ENCODE measurements at places on chromosomes 16 and 17.

- DNase-seq: no peak
Measured at GRCh38 chr16:84330685-84331050, 36.0 kb downstream of the WFDC1 start.

GRCh38 chr17:4304417-4305027 lies 40.7 kb upstream of the ANKFY1 start:
- peak; percentile 51 for DNase-seq

GRCh38 chr17:71870546-71870862 lies 250.3 kb upstream of the SOX9 start:
- DNase-seq: no peak

DNA sequence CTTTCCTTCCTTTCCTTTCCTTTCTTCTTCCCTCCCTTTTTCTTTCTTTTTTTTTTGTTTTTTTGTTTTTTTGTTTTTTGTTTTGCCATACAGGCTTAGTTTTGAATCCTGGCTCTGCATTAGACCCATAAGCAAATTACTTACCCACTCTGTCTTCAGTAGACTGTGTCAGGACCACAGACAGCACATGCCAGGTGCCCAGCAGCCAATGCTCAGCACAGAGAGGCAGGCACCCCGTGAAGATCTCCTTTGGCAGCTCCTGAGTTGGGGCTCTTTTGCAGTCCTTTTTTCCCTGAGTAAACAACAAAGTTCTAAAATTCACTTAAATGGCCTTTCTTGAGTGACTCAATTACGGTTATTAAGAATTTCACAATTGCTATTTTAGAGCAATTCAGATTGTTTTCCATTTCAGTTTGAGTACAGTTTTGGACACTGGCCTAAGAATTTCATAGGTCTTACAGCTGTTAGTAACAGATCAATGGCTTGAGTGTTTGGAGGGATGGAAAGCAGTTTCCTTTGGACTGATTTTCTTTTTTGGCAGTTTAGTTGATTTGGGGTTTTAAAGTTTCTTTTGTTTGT lies 26.2 kb upstream of the SLC5A11 start:
- no peak for DNase-seq

GRCh38 chr17:56926704-56927103 lies 12.9 kb upstream of the TRIM25 start:
- no peak for DNase-seq

DNA sequence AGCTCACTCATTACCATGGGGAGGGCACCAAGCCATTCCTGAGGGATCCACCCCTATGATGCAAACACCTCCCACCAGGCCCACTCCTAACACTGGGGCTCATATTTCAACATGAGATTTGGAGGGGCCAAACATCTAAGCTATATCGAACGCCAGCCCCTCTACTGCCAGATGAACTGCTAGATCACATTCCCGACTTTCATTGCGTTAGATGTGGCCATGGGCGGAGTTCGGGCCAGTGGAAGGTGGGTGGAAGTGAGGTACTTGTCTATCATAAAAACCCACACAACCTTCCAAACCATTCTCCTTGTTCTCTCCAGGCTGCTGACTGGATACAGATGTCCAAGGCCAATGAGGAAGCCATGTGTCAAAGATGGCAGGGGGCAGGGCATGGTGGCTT lies 27.0 kb upstream of the ANKRD40CL start:
- DNase-seq: no peak

DNA sequence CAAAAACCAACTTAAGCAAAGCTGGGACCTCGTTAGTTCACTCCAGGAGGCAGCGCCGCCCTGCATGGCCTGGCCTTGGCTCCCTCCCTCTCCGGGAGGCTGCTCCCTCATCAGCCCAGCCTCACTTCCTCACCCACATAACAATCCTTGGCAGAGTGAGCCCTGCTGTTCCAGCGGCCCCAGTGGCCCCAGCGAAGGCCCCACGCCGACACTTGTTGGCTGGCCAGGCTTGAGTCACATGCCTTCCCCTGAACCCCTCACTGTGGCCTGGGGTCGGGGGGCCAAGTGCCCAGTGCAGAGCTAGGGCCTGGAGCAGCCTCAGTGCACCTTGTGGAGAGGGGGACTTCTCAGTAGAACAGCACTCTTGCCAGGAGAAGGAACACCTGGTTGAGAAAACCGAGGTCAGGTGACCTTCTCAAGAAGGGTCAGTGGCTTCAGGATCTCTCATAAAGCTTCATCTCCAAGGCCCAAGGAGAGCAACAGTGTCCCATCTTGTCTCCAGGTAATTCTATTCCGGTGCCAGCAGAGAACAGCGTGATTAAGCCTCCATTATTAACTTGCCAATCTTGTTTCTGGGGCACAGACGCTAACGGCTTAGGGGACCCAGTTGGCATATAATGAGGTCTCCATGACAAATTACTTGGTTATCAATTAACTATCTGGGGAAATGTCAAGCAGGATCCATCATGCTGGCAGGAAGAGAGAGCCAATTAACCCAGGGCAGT lies 26.8 kb downstream of the ENDOV start:
- DNase-seq: no peak

DNA sequence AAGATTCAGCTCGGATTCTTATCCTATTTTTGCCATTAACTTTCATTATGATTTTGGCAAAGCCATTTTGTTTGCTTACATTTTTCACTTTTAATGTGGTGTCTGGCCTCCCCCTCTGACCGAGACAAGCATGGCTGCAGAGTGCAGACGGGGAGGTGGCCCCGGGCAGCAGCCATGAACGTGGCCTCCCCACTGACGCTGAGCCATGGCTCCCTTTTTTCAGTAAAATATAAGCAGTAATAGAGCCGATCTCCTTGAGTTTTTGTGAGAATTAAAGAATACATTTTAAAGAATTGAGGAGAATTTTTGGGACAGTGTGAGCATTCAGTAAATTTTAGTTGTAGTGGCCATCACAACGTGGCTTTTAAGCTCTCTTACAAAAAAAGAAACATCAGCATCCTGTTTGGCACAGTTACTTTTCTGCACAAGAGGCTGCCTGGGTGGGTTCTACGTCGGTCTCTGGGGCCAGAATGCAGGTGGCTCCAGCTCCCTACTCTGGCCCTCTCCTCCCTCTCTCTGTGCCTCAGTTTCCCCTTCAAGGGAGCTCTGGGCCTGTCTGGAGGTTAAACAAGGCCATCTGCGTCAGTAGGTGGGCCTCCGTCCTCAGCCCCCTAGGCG lies 68.8 kb upstream of the ZNF750 start:
- DNase-seq: no peak

- DNase-seq: no peak
Measured at GRCh38 chr16:52748741-52749140, 201.8 kb upstream of the TOX3 start.

DNA sequence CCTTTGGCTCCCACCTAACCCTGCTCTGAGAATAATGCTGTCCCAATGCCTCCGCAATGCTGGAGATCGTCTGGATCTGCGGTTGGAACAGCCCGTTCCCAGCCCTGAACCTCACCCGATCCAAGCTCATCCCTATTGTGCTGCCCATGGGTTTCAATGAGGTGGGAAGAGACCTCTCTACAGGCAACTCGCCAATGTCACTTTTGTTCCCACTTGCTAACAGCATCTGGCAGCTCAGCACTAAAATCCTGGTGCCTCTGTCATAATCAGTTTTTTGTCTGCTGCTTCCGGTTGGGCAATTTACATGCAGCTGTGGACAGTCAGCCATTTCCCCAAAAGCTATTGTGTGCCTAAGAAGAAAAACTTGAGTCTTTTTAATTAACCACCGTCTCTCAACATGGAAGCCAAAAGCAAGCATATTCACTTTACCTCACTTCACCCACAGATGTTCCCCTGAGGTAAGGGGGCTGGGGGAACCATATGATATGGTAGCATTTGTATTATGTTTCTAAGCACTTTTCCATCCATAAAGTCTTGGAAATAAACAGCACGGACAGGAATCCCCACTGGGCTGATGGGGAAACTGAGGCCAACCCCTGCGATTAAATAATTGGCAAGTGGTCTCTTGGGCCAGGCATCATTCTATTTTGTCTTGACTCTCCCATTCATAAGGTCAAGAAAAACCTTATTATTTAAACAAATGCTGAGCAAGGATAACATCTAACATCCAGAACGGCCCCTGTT lies 159.2 kb upstream of the CDH5 start:
- DNase-seq: no peak

DNA sequence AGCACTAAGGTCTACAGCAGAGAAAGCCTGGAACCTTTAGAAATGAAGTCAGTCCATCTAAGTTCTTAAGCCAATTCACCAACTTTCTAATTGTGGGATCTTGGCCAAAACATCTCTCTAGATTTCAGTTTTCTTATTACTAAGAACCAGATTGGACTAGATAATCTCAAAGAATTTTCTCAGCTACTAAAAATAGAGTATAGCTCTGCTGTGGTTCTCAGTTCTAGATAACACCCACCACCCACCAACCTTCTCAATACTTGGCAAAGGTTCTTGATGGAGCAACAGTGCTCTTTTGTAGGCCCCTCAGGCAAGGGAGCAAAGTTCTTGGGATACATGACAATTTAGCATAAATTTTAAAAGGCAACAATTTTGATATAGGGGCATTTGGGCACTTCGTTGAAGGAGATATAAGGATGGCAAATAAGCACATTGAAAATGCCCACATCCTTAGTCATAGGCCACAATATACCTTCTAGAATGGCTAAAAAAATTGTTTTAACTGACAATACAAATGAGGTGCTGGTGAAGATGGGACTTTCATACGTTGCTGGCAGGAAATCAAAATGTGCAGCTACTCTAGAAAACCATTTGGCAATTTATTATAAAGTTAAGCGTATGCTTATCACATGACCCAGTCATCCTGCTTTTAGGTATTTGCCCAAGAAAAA lies 74.4 kb upstream of the TMEM132E start:
- no peak for DNase-seq

GRCh38 chr16:9236319-9236718 lies 144.9 kb downstream of the HAPSTR1 start:
- no peak for DNase-seq

GRCh38 chr16:27175888-27176287 lies 27.4 kb upstream of the KDM8 start:
- DNase-seq: no peak
